ENCODE measurements at places on chromosomes 3 and 15.

DNA sequence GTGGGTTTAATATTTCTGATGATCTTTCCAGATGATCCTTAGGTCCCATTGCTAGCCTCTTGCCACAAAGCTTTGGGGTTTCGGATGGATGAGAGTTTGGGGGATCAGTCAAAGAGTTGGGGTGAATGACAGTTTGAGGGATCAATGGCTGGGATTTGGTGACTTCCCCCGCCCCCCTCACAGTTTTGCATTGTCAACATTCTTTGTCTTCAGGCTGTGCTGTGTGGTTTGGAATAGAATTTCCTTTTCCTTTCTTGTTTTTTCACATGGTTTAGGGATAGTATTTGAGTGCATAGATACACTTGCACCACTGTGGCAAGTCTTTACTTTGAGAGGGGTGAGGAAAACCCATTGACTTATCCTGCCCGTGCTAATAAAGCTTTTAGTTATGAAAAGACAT, 14.3 kb downstream of the MEF2A start:
- DNase-seq, result peak; percentile 21

DNA sequence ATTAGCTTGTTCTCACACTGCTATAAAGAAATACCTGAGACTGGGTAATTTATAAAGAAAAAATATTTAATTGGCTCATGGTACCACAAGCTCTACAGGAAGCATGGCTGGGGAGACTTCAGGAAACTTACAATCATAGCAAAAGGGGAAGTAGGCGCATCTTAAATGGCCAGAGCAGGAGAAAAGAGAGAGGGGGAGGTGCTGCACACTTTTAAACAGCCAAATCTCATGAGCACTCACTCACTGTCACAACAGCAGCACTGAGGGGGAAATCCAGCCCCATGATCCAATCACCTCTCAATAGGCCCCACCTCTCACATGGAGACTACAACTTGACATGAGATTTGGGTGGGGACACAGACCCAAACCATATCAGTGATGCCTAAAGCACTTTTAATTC, 82.5 kb downstream of the DCLK3 start:
- DNase-seq, result no peak

DNA sequence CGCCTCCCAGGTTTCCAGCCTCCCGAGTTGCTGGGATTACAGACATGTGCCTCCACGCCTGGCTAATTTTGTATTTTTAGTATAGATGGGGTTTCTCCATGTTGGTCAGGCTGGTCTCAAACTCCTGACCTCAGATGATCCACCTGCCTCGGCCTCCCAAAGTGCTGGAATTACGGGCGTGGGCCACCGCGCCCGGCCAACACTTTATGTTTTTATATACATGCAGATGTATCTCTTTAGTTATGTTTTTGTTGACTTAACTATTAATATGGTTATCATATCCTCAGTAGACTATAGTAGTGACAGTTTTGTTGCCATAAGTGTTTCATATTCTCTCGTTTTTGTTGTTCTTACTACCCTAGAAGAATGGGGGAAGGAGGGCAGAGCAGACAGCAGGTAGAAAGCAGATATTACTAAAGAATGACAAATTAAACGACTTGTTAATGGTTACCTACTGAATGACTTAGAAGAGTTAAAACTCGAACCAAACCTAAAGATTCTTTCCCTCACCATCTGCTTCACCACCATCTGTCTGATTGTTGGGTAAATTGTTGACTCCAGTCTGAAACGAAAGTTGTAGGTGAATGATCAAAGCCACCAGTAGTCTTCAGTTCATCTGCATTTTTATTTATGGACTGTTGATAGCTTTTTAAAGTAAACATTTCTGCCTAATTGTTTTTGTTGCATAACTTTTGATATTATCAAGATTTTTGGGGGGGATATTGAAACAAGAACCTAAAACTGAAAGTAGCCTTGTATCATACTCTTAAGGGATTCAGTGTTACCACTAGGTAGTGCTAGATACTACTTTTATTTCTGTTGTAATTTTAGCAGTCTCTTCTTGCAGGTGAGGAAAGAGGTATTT, 89.3 kb downstream of the RASA2 start:
- DNase-seq, result peak; percentile 63

- DNase-seq, result peak; percentile 70
Measured at GRCh38 chr3:113287111-113287802, 75.9 kb downstream of the BOC start.

- peak; percentile 97 for DNase-seq
Measured at GRCh38 chr3:72338942-72339669, 509.1 kb downstream of the SHQ1 start.

DNA sequence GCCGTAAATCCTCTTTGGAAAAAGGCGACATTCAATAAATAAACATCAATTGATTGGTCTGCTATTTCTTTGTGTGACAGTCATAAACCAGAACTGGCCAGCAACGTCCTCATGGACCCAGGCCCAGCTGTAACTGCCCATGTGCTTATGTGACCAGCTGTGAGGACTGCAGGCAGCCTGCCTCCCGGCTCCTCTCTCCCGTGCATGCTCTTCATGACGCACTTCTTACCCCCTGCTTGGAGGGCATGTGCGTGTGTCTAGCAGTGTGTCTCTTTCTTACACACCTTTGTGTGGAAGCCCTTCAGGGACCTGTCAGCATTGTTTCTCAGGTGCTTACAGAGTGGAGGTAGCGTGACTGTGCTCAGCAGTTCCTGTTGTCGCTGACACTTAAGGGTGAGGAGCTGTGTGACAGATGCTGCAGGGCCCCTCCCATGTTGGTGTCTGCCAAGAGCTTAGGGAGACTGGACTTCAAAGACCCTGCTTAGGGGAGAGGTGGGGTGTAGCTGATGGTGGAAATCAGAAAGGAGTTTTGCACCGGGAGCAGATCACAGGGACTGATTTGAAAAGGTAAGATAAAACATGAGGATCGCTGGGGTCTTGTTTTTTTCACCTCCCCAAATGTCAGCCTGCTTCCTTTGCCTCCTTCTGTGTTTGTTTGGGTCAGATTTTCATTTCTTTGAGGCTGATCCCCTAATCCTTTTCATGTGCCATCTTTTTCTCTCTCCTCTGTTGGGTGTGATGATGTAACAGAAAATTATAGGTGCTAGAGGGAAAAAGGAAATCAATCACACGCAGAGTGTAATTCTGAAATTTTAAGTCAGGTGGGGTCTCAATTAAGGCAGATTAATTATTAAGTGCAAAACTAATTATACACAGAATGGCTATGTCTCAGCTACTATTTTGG, 2.1 kb downstream of the PODXL2 start:
- no peak for DNase-seq

GRCh38 chr3:79369306-79369705, 398.5 kb downstream of the ROBO1 start:
- peak; percentile 65 for DNase-seq

GRCh38 chr15:72341361-72341760, 21.4 kb upstream of the CELF6 start:
- no peak for DNase-seq

- no peak for DNase-seq
Measured at GRCh38 chr3:176262071-176262470, 935.2 kb downstream of the TBL1XR1 start.

DNA sequence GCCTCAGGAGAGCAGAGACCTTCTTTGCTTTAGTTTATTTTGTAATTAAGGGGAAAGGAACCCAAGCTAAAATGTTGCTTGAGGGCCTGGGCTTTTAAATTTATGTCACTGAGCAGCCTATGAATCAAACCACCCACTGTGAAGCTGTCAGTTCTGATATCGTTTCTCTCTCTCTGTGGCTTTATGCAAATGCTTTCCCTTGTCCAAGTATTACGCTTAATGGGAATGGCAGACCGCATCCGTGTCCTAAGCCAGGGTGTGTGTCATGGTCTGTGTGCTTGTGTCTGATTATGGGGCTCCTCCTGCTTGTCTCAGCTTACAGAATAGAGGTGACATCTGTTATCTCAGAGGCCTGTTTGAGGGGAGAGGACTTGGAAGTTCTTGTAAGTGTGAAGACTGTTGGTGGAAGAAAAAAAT, 82.4 kb downstream of the EBLN2 start:
- DNase-seq, result peak; percentile 10

DNA sequence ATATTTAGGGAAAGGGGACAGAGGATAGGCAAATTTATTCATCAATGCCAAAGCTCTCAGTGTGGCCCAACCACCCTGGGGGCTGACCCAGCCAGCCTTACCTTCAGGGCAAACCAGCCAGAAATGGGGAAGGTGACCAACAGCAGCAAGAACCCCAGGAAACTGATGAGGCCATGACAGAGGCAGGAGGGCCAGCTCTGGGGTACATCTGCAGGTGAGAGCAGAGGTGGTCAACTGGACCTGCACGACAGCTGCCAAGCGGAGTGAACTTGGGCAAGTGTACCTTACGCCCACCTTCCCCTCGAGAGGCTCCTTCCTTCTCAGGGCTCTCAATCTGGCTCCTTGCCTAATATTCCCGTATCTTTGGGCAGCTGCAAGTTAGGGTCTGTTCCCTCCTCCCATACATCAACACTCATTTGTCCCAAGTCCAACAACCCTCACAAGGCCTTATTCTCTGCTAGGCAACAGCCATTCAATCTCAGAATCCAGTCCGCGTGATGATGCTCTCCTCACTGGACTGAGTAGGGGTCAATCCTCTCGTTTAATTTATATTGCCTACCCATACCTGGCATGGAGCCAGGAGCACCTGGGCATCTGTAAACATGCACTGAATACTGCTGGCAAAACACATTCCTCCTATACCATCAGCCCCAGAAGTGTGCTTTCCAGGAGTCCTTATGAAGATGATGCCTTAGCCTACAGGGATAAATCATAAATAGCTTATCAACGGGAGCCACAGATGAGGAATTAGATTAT, 1.7 kb downstream of the STOML1 start:
- no peak for DNase-seq

GRCh38 chr3:11901286-11901875, 54.7 kb upstream of the TAMM41 start:
- no peak for DNase-seq

- DNase-seq, result no peak
Measured at GRCh38 chr15:51620122-51620521, 2.4 kb downstream of the DMXL2 start.

GRCh38 chr15:95287720-95288103, 1042.8 kb upstream of the NR2F2 start:
- peak; percentile 55 for DNase-seq

DNA sequence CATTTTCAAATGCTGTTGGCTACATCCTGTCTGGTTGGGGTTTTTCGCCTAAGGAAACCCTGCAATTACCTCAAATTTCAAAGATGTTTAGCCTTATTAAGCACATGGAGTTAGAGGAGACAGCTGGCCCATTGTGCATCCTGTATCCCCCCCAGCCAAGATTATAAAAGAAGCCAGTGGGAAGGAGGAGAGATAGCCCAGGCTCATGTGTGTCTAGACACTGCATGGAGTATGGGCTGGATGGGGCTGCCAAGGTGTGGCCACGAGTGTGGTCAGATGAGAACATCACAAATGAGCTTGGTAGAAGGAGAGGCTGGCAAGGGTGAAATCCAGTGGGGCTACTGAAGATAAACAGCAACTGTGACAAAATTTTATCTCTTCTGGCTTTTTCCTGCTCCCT, 270.0 kb upstream of the TBC1D5 start:
- no peak for DNase-seq

GRCh38 chr15:45486317-45486716, 36.2 kb downstream of the SLC30A4 start:
- no peak for DNase-seq

DNA sequence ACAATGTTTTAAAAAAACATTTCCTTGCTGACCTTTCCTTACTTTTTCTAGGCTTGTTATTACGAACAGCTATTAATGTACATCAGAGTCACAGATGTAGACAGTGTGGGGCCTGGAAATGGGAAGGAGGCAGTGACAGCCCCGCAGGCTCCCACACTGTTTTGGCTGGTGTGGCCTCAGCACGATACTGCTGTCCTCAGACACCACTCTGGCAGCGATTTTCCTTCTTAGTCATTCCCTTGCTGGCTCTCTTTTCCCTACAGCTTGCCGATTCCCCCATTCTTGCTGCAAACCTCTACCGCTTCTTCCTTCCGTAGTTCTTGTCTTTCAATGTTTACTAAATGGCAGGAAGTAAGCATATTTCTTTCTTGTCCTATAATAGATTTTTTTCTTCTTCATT, 113.1 kb downstream of the ABI3BP start:
- no peak for DNase-seq

DNA sequence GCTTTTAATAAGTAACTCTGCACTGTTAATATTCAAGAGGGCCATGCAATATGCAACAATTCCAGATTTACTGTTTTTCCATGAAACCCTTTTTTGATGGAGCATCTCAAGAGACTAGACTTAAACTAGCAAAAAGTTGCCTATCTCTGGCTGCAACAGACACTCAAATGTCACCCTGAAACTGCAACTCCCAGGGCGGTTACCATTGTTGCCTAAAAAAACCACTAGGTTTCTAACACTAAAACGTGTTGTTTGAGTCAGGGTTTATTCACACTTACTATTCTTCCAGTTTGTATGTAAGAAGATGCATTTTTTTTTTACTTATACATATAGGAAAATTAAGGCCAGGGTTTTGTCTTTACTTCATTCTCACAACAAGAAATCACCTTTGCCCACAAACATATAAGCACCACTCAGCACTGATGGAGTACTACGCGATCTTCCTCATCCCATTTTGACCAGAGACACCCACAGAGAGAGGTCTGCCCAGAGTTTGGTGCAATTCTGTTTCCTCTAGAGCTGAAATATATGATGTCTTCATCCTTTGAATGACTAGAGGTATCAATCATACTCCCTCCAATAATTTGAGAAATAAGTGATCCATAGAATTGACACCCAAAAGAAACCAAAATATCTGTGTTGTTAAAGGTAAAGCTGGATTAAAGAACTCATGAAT, 124.0 kb upstream of the SNTN start:
- no peak for DNase-seq

GRCh38 chr15:40340038-40340739, 550 bp downstream of the CCDC9B start:
- DNase-seq, result peak; percentile 61

- no peak for DNase-seq
Measured at GRCh38 chr3:99013077-99013476, 111.6 kb upstream of the DCBLD2 start.

DNA sequence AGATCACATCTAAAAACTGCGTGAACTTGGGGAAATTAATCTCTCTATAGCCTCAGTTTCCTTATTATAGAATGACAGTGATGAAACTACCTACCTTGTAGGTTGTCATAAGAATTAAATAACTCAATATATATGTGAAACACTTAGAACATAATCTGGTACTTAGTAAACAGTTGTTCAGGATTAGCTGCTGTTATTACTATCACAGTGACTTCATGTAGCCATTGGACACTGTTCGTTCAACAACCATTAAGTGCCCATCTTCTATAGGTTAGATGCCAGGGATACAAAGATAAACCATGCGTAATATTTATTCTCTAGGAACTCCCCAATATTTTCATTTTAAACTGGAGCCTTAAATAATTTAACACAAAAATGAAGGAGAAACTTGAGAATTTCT, 329.0 kb upstream of the PROK2 start:
- DNase-seq, result no peak
